ENCODE measurements at places on chromosomes 3 and 15. TPM values are rescaled to one million over a fixed set of nuclear protein-coding genes. Genes with fewer than 3 reads are reported as not detected.

The DNAH12 gene
- not detected for total RNA-seq

The PFKFB4 gene
- total RNA-seq: 33.5 TPM

The PLA2G4D gene
- 0.17 TPM for total RNA-seq

The FBXW12 gene
- total RNA-seq: not detected

The C3orf22 gene
- not detected for total RNA-seq

The HYAL1 gene
- 0.23 TPM for total RNA-seq

The ADGRG7 gene
- not detected for total RNA-seq

The SERINC4 gene
- not detected for total RNA-seq
